Esophagus squamous epithelium (tissue), 5 donors: ENCODE measurements at places on chromosomes 12 and 14.

DNA sequence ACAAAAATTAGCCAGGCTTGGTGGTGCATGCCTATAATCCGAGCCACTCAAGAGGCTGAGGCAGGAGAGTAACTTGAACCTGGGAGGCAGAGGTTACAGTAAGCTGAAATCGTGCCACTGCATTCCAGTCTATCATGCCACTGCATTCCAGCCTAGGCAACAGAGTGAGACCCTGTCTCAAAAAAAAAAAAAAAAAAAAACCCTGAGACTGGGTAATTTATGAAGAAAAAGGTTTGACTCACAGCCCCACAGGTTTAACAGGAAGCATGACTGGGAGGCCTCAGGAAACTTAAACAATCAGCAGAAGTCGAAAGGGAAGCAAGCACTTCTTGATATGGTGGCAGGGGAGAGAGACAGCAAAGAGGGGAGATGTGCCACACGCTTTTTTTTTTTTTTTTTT, 123.2 kb downstream of the GXYLT1 start:
- no peak for DNase-seq

DNA sequence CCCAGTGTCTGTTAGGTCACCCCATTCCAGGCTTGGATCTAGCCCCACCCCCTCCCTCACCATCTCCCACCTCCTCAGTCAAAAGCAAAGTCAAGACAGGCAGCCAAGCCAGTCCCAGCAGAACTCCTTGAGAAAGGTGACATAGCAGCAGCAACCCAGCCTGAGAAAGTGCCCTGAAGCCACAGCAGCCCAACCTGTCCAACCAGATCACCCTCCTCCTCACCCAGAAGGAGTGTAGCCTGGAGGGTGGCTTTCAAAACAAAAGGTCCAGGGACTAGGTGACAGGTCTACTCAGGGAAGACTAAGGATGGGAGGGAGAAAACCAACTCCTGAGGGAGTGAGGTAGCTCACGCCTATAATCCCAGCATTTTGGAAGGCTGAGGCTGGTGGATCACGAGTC, 5.2 kb downstream of the RAB15 start:
- no peak for DNase-seq

- no peak for DNase-seq
Observed at GRCh38 chr14:60931218-60931617, 49.7 kb downstream of the TRMT5 start.

- DNase-seq, result no peak
Observed at GRCh38 chr14:51185754-51186153, 54.3 kb upstream of the TMX1 start.

DNA sequence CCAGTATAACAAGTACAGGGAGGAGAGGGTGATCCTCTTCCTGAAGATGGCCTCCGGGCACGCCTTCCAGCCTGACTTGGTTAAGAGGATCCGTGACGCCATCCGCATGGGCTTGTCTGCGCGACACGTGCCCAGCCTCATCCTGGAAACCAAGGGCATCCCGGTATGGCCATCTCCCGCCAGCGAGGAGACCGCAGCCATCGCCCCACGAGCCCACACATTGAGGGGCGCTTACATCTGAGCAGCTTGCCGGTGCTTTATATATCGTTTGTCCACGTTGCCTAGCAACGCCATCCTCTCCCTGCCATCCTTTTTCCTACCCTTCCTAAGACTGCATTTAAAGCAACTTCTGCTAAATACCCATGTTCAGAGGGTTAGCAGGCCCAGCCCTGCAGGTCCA, 71.5 kb downstream of the AACS start:
- DNase-seq, result no peak

GRCh38 chr12:130169256-130169655, 7.0 kb downstream of the FZD10 start:
- DNase-seq, result no peak

DNA sequence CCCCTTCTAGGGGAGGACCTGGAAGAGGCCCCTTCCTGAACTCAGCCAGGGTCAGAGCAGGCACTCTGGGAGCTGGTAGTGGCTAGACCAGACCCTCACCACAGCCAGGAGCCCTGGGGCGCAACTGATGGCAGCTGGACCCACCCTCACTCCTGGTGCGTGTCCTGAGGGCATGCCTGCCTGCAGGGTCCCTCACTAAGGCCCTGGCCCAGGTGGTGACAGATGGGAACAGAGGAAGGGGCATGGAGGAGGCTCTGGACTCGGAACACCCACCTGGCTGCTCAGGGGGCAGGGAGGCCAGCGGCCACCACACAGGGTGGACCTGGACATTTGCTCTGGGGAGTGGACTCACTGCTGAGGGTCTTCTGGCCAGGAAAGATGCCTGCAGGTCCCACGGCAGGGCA, 342.2 kb upstream of the SFSWAP start:
- DNase-seq, result no peak

- DNase-seq, result no peak
Observed at GRCh38 chr12:42421844-42422779, 96.1 kb downstream of the PPHLN1 start.

GRCh38 chr14:100784523-100785337, 41.2 kb upstream of the MEG3 start:
- DNase-seq, result no peak

DNA sequence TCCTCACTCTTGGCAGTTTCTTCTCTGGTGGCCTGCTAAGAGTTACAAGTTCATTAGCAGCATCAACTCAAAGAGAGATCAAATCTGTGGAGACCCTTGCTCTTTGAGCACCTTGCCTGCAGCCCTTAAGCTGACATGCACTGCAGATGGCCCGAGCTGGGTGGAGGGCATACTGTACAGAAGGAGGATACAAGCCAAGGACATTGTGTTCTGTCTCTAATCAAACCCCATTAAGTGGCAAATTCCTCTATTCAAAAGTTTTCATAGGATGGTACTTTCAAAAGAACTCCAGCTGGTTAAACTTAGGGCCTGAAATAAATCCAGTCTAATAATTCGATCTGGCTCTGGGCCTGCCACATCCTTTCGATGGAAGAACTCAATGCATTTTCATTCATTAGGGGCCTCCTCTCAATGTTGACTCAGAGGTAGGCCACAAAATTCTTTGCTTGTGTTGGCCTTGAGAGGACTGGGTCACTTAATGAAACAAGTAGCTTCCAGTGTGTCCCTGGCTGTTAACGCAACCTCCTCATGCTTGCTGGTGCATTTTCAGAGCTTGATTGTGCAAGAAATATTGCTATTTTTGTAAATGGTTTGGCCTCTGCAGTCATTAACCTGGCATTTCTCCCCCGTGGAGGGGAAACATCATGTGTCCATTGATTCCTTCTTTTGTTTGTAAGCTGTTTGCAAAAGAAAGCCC, 318.2 kb downstream of the NUAK1 start:
- DNase-seq, result no peak

DNA sequence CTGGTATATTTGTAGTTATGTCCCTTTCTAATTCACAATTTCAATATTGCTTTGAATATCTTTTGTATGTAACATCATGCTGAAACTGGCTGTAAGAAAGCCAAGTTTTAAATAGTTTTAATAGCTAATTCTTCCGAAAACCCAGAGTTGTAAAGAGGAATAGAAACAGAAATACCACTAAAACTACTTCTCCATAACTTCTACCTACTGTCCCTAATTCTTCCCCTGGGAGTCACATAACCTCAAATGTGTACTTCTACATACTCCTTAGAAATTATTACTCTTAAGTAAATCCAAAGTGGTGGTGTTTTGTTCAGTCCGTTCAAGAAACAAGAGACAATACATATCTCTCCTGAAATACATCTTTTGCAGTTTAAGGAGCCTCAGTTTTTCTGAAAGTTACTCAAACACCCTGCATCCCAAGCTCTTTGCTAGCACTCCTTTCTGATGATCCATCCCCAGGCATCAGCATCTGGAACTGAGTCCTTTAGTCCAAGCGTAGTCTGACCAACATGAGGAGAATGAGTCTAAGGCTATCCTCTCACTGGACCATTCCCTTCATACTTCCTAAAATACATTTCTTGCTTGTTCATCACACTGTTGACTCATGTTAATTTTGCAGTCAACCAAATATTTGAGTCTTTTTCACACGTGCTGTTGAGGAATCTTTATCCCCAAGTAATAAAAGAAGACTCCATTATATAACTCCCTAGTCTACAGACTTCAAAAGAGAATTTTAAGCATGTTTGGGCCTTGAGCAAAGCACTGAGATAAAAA, 214.3 kb upstream of the NUDT4 start:
- no peak for DNase-seq

- no peak for DNase-seq
Observed at GRCh38 chr12:45909041-45909713, 81.2 kb downstream of the SCAF11 start.

DNA sequence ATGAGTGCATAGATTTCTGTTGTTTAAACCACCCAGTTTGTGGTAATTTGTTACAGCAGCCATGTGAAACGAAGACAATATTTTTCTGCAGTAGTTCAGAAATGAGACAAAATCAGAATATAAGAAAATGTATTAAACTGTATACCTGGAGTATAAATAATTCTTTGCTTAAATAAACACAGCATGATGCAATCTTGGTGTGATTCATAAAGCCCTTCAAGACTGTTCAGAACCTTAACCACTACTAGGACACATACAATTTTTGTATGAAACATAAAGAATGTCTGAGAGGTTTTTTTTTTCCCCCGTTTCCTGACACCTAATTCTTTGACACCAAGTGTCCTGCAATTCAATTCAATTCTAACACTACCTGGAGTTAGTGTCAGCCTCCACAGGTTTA, 10.5 kb downstream of the C12orf75 start:
- DNase-seq, result no peak

DNA sequence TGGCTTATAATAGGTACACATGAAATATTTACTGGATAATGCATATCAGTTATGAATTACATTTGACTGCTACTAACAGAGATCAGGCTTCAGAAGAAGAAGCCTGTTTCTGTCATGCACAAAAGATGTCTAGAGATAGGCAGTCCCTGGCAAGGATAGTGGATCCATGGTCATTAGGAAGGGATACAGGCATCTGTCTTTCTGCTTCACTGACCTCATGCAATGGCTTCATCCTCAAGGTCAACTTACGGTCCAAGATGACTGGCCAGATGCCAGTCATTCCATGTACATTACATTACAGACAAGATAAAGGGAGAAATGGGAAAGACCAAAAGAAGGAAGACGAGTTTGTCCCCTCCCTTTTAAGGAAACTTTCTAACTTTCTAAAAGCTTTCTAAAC, 94.0 kb downstream of the NUAK1 start:
- no peak for DNase-seq

DNA sequence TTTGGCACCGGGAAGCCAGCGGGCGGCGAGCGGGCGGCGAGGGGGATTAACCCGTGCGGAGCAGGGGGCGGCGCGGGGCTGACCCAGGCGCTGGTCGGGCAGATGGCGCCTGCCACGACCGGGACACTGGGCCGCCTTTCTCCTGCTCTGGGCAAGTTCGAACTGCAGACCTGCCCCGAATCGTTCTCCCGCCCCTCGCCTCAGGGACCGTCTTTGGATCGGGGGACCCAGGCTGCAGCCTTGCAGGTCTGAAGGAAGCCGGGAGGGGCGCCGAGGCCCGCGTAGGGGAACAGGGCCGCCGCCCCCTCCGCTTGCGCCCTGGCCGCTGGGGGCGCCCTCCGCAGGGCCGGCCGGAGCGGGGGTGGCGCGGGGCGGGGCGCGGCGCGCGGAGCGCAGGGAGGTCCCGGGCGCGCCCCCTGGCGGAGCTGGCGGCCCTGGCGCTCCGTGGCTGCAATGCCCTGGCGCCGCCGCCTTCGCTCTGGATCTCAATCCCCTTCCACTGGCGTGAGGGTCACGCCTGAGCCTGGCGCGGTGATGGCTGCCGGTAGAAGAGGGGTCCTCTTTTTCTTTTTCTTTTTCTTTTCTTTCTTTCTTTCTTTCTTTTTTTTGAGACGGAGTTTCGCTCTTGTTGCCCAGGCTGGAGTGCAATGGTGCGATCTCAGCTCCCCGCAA, 449 bp upstream of the LTBP2 start:
- DNase-seq, result no peak

- DNase-seq, result no peak
Observed at GRCh38 chr12:93387780-93388179, 10.1 kb downstream of the NUDT4 start.

DNA sequence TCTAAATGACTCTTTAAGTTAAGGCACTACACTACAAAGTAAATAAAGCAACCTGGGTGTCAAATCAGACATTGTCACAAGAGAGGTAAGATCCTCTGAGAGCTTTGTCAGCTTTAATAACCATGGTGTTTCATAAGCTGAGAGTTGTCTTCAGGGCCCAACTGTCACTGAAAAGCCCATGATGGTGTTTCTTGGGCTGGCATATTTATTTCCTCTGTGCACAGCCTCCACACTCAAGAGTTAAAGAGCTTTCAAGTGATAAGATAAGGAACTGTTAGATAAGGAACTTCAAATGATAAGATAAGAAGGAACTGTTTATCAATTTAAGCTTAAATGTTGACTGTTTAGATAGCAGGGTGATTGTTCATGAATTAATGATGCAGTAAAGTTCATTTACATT, 495.4 kb downstream of the TMEM117 start:
- no peak for DNase-seq

DNA sequence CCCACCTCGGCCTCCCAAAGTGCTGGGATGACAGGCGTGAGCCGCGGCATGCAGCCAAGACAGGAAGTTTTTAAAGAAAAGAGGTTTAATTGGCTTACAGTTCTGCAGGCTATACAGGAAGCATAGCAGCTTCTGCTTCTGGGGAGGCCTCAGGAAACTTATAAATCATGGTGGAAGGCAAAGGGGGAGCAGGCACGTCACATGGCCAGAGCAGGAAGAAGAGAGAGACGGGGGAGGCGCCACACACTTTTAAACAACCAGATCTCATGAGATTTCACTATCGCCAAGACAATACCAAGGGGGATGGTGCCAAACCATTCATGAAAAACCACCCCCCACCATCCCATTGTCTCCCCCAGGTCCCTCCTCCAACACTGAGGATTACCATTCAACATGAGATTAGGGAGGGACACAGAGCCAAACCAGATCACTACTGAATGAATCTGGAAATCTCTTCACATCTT, 14.1 kb downstream of the CCDC63 start:
- DNase-seq, result no peak

- no peak for DNase-seq
Observed at GRCh38 chr12:109500406-109501185, 23.2 kb downstream of the UBE3B start.

DNA sequence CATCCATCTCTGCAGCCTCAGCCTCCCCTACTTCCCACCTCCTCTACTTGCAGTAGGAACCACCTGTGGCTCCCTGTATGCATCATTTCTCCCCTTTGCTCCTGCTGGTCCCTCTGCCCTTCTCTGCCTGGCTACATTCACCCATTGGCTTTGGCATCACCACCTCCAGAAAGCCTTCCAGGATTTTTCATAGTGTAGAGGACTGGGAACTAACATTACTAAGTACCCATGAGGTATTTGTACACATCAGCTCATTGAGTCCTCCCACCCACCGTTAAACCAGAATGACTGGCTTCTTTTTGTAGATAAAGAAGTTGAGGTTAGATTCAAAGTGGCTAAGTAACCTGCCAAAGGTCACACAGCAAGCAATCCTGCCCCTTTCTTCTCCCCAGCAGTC, 17.1 kb downstream of the SYNE3 start:
- DNase-seq, result no peak
